ENCODE measurements at places on chromosomes 1 and 21.

DNA sequence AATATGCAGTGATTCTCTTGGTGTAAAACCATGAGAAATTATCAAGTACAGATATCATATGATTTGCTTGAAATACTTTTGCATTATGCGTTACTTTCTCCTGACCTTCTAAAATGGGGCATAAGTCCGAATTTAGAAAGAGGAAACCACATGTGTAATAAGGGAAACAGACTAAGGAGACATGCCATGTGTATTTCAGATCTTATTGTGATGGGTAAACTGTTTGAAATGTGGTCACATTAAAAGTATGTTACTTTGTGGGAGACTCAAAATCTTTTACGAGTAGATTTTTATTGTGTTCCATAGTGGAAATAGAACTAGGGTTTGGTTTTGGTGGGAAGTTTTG, 173.0 kb downstream of the NFIA start:
- DNase-seq: no peak

GRCh38 chr1:162823231-162823630, 32.7 kb downstream of the HSD17B7 start:
- DNase-seq: peak; percentile 13

GRCh38 chr1:211742272-211742671, 66.9 kb upstream of the NEK2 start:
- no peak for DNase-seq

GRCh38 chr1:157193702-157194391, 55.7 kb upstream of the ETV3 start:
- DNase-seq: peak; percentile 81

DNA sequence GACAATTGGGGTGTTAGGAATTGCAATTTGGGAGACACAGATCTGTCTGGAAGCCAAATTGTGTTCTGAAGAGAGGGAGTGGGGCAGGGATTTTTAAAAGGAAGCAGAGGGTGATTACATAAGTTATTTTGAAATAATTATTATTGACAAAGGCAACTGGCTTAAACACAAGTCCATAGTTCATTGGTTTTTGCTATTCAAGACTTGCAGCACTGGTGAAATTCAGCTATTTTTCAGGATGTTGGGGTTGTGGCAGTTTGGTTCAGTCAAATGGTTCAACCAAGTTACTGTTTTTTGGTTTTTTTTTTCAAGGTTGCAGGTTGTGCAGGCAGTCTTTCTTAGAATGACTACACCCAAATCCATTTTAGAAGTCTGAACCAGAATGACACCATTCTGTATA, 300.0 kb upstream of the DEPDC1 start:
- no peak for DNase-seq

- no peak for DNase-seq
Measured at GRCh38 chr21:44568667-44569556, 4.6 kb upstream of the KRTAP10-4 start.

Measured in activated CD4-positive, alpha-beta T cell treated with anti-CD3 and anti-CD28 coated beads for 48 hours (primary cell).